CD4-positive, alpha-beta memory T cell (primary cell): ENCODE measurements at places on chromosomes 12 and 14. TPM values are rescaled to one million over a fixed set of nuclear protein-coding genes. Genes with fewer than 3 reads are reported as not detected.

DNA sequence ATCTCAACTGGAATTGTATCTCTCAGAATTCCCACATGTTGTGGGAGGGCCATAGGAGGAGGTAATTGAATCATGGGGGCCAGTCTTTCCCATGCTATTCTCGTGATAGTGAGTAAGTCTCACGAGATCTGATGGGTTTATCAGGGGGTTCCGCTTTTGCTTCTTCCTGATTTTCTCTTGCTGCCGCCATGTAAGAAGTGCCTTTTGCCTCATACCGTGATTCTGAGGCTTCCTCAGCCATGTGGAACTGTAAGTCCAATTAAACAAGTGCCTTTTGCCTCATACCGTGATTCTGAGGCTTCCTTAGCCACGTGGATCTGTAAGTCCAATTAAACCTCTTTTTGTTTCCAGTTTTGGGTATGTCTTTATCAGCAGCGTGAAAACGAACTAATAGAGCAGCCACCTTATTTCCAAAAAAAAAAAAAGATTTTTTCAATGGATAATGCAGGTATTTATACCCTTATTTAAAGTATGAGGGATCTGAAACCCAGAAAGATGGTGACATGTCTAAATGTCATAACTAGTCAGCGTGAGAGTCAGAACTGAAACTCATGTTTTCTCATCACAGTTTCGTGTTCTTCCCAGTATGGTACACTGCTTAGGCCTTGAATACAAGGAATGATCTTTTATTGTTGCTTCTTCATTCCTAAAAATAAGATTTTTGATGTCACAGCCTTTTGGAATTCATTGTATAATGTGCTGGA, 89.6 kb downstream of the ERC1 start:
- DNase-seq = no peak

DNA sequence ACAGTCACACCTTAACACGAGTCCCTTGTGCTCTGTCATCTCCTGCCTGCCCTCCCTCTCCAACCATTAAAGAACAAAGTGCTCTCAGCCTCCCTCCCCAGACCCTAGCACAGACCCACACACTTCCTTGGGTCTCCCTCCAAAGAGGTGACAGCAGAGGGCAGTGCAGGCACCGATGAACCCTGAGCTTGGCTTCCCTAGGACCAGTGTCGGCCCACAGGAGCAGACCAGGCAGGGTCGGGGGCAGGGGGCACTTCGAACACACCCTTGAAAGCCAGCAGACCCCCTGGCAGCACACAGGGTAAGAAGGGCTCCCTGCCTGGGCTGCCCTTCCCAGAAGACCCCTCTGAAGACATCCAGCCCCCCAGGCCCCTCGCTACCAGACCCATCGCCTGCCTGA, 7.0 kb downstream of the CDK2AP1 start:
- DNase-seq = no peak

C12orf60 gene
- 1.4 TPM for total RNA-seq

- no peak for DNase-seq
Measured at GRCh38 chr14:97920201-97920600, 1123.0 kb downstream of the VRK1 start.

- DNase-seq = no peak
Measured at GRCh38 chr12:49964849-49965624, 3.4 kb downstream of the AQP5 start.

BEGAIN gene
- 0.84 TPM for total RNA-seq

DNA sequence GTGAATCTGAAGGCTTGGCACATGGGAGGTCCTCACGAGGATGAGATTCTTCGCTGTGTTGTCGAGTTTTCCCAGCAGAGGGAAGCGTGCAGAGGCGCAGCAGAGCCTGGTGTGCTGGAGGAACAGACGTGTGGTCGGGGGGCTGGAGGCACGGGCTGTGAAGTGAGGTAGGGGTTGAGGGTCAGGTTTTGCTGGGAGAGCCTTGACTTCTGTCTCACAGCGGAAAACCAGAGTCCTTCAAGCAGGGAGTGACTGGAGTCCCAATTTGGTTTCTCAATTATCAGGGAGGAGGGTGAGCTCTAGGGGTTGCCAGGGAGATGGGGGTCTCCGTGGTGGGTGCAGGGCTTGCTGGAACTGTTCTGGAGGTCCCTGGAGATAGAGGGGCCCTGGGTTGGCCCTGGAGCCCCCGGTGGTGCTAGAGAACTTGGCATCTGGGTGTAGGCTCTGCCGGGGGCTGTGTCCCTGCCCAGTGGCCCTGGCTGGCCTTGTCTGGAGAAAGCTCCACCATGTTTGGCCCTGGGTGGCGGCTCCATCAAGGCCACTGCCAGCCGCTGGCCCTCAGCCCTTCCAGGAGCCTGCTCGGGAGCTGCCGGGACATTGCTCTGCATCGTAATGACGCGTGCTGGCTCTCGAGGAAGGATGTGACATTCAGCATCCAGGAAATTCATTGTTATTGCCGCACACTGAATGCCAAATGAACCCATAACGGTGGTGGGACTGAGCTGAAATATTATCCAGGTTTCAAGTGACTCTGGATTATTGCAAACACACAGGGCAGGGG, 215.7 kb downstream of the KIF26A start:
- no peak for DNase-seq

DNA sequence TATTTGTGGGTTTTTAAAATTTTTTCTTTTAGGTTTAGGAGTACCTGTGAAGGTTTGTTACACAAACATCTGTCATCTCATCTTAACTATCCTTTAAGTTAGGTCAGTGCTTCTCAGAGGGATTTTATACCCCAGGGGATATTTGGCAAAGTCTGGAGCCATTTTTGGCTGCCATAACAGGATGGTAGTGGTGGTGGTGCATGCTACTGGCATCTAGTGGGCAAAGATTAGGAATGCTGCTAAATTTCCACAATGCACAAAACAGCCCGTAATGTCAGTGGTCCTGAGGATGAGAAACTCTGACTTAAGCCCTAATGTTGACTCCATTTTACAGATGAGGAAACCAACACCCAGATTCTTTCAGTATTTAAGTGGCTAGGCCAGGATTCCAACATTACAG, 85.2 kb upstream of the MYF6 start:
- DNase-seq = no peak
